ENCODE measurements at places on chromosomes 11 and 22.

DNA sequence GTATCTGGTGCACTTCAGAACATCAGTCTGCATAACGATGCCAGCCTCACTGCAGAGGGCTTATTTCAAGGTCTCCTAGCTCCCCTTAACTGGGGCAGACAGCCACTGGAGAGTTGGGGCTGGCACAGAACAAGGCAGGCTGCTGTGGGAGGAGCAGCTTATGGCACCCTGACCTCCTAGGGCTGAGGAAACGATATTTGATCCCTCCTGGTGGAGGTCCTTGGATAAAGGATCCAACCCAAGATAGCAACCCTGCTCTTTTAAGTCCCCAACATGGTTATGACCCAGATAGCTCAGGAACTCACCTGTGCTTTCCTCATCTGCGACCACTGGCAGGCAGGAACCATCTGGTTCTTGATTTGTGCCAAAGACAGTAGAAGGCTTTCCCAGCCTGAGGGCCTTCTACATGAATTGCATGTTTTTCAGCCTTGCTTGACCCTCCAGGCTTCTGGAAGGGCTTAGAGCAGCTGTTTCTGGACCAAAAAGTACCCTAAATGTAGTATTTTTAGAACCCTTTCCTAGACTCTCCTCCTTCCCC, 2.8 kb downstream of the TMEM109 start:
- no peak for DNase-seq

DNA sequence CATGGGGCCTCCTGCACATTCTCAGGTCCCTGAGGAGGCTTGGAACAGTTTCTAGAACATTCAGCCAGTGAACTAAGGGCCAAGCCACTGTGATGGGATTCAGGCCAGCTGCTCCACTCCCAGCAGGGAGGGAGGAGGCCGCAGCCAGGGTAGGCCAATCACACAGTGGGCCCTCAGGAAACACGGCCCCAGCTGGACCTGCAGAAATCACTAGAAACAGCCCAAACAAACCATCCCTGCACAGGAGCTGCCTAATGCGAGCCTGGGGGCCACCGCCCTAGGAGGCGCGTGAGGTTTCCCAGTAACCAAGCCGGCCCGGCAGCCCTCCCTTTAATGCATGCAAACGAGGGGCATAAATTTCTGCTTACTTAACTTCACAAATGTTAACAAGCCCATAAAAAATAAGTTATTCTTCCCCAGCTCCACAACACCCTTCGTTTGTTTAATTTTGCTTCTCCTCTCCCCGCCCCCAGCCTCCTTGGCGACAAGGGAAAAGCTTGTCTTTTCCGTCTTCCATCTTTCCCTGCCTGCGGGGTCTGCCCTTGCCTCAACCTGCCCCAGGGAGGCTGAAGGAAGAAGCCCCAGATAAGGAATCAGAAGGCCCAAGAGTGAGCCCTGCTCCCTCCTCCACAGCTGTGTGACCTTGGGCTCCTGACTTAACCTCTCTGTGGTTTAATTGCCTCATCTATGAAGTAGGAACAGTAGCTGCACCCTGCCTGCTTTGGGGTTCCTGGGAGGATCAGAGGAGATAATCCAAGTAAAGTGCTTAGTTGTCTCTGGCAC, 25.7 kb downstream of the ELFN2 start:
- DNase-seq = no peak

DNA sequence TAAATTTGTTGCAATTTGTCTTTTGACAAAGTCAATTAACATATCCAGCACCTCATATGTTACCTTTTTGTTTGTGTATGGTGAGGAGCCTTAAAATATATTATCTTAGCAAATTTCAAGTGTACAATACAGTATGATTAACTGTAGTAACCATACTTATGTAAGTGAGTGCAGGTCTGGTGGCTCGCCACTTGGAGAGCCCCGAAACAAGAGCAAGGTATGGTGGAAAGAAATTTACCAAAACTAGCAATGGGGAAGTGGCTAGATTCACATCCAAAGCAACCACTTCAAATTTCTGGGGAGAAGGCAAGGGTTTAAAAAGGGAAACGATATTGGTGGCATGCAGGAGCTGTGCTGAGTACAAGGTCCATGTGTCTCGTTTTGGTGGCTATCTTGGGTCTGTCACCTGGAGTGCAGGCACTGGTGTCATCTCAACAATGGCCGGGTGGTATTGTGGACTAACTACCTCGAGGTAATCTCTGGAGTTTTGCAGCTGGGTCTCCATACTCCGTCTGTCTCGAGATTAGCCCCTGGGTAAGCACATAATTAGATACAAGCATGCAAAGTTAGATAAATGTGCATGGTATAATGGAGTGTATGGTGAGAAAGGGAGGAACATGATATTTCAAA, 8.2 kb upstream of the FNBP4 start:
- DNase-seq = no peak

DNA sequence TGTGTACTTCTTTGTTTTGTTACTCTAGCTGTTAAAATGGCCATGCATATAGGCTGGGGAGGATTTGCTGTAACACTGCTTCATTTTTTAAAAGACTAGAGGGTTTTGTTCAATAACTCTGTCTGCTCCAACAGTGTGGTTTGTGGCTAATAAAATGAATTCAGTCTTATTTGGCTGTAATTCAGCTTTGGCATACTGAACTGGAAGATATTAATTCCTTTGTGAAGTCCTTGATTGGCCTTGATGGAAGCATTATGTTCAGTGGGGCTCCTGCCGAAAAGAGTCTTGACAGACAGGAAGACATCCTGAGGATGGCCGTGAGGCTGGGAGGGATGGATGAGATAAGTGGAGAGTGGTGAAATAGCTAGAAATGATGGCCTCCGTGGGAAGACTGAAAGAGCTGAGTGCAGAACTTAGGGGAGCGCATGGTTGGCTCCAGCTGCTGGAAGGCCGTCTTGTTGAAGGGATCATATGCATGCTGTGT, 44.8 kb upstream of the MYO18B start:
- no peak for DNase-seq

- no peak for DNase-seq
Measured at GRCh38 chr11:47208628-47209027, 6.1 kb upstream of the DDB2 start.

DNA sequence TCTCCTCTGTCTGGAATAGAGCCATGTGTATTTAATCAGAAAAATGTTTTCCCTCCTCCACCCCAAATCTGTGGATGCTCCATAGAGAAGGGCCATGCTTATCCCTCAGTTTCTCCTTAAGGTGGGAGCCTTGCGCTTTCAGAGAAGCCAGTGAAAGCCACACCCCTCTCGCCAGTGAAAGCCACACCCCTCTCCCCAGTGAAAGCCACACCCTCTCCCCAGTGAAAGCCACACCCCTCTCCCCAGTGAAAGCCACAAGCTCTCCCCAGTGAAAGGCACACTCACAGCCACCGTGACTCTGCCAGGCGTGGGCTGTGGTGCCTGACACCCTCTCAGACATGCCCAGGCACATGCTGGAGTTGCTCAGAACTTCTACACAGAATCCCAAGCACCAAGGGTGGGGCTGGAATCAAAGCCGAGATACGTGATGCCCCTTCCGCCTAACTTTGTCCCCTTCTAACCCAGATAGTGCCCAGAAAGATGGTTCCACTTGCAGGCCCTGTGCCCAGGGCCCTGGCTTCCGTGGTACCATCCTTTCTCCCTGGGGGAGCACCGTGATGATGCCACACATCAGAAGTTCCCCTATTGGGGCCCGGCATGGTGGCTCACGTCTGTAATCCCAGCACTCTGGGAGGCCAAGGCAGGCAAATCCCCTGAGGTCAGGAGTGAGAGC, 16.5 kb upstream of the PRR5 start:
- peak; percentile 78 for DNase-seq

GRCh38 chr11:27857588-27857987, 157.3 kb upstream of the BDNF start:
- no peak for DNase-seq

DNA sequence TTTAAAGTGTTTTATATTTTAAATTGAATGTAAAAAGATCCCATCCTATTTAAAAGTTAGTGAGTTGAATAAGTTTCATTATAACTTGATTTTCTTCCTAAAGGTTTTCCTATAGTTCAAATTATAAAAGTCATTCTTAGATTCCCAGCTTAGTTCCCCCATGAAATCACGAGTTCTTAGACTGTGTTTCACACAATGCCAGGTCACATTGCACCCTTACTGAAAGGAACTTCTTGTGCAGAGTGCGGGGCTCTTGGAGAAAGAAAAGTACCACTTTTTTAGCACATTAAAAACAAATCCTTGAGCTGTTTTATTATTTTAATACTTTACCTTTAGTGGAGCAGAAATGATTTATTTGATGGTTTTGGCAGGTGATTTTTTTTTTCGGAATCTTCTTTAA, 15.6 kb downstream of the GRAP2 start:
- DNase-seq = no peak

DNA sequence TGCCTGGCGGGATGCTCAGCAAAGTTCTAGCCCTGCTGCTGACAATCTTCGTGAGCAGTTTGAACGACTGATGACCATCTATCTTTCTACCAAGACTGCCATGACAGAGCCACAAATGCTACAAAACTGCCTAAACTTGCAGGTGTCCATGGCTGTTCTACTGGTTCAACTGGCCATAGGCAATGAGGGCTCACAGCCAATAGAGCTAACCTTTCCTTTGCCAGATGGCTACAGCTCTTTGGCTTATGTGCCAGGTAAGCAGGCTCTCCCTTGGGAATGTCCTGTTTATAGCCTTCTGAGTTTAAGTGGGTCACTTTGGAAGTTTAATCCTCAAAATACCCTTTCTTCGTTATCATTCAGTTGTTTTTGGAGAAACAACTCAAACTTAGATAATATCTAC, 20.1 kb downstream of the UBE4A start:
- no peak for DNase-seq

- peak; percentile 36 for DNase-seq
Measured at GRCh38 chr11:8032122-8032521, 45.0 kb downstream of the EIF3F start.

DNA sequence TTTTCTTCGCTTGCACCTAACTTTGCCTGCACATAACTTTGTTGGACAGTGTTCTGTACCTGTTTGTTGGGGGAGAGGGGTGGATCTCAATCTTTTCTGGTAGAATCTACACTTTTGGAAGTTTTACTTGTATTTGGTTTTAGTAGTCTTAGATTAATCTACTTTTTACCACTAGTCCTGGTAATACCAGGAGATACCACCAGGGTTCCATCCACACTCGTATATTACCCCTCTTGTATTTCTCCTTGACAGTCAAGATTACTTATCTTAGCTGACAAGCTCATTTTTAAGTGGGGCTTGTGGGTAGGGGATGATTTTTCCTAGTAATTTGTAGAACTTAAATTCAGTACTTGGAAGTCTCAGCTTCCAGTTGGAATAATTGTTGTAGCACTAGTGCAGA, 37.3 kb upstream of the TECTA start:
- no peak for DNase-seq

- no peak for DNase-seq
Measured at GRCh38 chr22:48226026-48227013, 1463.9 kb downstream of the TBC1D22A start.

- no peak for DNase-seq
Measured at GRCh38 chr11:45444796-45445195, 158.7 kb upstream of the SYT13 start.

All from ecto neural progenitor cell (in vitro differentiated cells).